Activated naive CD4-positive, alpha-beta T cell treated with anti-CD3 and anti-CD28 coated beads, Interleukin-2, amount 50 U/mL, for 16 hours (primary cell): ENCODE measurements at places on chromosomes 3 and 15.

DNA sequence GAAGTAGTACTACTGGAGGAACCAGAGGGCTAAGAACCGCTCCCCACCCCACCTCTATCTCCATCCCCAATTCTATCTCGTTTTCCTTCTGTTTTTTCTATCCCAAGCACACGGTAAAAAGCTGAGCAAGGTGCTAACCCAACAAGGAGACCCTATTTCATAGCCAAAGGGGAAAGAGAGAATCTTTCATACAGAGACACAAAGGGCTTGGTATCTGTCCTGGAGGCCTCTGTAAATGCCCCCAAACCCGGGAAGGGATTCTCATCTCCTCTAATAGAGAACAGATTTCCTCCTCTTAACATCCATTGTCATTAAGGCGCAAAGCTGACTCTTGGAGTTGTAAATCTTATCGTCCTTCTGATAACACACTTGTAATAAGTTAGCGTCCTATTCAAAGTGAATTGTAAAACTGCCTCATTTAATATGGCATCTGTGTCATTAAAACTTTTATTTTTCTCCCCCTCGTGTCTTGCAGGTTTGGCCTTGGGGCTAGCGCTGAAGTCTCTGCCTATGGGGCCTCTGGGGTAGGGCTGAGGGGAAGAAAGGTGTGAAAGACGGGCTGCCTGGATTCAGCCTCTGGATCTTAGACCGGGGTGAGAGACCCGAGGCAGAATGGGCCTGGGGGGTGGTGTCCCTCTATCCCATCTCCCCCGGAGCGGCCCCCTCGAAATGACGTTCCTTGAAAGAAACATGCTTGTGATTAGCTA, 12.1 kb downstream of the NR2F2 start:
- no peak for DNase-seq

GRCh38 chr3:32175607-32176197, 62.8 kb upstream of the CMTM8 start:
- peak; percentile 52 for DNase-seq

DNA sequence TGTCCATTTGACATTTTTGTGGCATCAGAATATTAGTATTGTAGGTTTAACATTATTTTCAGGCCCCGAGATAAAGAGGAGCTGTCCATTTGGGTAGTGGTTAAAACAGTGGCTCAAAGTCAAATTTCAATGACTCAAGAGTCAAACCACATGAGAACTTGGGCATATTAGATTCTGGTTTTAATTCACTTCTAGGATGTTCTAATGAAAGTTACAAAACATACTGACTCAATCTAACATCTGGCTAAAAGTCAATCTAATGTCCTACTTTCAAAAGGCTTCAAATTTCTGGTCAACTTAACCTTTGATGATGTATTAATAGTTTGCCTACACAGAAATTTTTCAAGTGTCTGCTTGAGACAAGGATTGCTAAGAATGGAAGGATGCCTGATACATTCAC, 112.4 kb downstream of the ABI3BP start:
- DNase-seq, result no peak

DNA sequence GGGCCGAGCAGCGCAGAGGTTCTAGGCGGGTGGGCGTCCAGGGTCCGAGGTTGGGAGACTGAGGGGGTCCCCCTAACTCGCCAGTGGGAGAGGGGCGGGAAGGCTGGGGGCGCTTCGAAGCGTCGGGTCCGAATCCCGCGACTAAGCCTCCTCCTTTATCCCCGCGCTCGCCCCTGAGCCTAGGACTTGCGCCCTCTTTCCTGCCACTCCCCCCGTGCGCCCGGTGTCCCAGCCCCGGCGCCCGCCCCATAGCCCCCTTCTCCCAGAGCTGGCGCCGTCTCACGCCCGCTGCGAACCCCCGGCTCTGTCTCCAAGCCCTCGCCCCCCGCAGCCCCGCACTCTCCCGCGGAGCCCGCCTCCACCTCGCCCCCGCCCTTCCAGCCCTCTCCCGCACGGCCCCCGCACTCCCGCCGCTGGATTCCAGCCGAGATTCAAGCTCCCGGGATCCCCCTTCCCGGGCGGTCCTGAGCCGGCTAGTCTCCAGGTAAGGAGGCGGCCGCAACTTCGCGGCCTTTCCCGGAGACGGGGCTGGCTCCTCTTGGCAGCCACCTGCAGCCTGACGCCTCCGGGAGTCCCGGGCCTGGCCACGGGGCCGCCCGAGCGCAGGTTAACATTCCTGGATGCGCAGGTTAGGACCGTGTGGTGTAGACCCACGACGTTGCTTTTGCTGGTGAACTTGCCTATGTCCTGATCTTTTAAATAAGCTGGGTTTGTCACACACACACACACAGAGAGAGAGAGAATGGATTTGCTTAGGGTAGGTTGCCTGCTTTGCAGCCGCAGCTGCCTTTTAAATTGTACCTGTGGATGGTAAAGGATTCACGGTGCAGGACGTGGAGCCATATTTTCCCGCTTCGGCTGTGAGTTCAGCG, 563 bp downstream of the PXYLP1 start:
- peak; percentile 36 for DNase-seq

GRCh38 chr3:32708672-32709283, 23.8 kb downstream of the CNOT10 start:
- no peak for DNase-seq
